ENCODE measurements at places on chromosomes 5 and 9.

GRCh38 chr5:99314721-99315120, 385.9 kb upstream of the CHD1 start:
- no peak for DNase-seq

DNA sequence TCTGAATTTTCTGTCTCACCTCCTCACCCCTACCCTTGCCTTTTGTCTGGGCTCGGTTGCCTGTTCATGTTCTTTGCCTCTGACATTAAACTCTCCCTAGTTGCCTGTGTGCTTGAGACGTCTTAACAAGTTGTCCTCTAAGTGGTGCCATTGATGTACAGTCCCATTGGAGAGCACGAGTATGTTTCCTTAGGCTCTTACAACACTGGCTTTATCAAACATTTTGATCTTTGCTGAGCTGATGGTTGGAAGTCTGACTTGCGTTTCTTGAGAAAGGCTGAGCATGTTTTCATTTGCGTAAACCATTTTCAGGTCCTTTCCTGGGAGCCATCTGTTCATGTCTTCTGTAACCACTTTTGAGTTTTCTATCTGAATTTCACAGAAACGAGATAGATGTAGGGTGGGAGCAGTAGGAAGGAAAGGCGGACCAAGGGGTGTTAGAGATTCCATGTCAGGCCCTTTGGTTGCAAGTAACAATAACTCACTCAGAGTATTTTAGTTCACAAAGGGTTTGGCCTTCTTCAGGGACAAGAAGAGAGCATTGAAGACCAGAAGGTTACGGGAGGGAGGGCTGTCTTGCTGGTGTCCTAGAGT, 35.4 kb downstream of the OTULIN start:
- no peak for DNase-seq

GRCh38 chr5:87765009-87765408, 352.3 kb upstream of the CCNH start:
- no peak for DNase-seq

GRCh38 chr5:87649455-87649854, 236.7 kb upstream of the CCNH start:
- DNase-seq = no peak

- DNase-seq = no peak
Observed at GRCh38 chr9:91407580-91408318, 15.9 kb downstream of the NFIL3 start.

GRCh38 chr5:163993126-163993525, 487.7 kb downstream of the MAT2B start:
- DNase-seq = no peak

GRCh38 chr9:86668488-86668887, 278.8 kb downstream of the GAS1 start:
- no peak for DNase-seq

GRCh38 chr5:157516626-157517325, 56.8 kb downstream of the NIPAL4 start:
- DNase-seq = no peak

DNA sequence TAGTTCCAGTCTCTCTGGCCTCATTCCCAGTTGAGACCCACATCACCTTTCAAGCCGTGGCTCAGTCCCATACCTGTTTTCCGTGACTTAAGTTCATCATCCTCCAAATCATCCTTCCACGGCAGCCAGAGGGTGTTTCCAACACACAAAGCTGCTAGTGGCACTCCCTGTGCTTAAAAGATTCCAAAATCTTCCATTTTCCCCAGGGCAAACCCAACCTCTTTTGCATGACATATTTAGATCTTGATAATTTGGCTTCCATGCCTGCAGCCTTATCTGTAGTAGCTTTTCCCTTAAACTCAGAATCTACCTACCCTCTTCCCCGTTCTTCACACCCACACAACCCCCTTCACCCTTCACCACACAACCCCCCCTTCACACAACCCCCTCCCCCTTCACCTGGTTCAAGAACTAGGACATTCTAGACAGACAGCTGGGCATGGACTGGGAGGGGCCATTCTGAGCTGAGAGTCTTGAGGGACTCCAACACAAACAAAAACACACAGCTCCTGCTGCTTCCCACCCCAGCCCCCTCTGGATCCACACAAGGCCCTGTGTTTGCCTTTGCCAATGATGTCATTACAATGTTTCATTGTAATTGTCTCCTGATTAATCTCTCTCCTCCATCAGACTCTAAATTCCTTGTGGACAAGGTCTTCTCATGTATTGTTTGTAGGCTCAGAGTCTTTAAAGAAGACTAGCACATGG, 268.2 kb downstream of the SH3GL2 start:
- DNase-seq = no peak

- DNase-seq = no peak
Observed at GRCh38 chr9:92616199-92616641, 53.7 kb downstream of the IPPK start.

DNA sequence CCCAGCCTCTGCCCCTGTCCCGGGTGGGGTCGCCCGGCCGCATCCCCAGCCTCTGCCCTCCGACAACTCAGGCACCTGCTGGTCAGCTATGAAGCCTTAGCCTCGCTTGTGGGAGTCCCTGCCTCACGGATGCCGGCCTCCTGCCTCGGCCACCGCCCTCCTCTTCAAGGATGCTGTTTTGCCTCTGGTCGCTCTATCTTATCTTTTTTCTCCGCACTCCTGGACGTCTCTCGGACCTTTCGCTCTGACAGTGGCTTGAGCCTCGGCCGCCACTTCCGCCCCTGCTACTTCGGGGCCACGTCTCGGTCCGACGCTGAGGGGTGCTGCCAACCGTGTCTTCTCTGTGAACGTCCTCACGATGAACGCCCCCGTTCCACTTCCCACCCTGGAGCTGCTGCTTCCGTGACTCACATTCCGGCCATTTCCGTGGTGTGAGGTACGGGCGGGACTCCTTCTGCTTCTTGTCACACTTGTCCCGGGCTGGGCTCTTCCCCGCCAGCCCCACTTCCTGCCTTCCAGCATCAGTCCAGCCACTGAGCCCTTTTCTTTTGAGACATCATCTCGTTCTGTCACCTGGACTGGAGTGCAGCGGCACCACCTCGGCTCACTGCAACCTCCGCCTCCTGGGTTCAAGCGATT, 26.3 kb downstream of the SLC9A3 start:
- no peak for DNase-seq

DNA sequence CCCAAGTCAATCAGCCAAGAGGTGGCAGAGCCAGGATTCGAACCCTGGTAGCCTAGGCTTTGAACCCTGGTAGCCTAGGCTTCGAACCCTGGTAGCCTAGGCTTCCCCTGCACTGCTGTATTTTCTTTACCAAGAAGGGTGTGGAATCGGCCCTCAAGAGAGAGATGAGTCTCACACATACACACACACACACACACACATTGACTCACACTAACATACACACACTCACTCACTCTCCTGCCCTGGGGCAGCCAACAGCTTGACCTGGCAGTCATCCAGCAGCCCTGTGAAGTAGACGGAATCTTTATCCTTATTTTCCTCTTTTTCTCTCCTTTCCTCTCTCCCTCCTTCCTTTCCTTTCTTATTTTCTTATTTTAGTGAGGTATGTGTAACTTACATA, 55.4 kb upstream of the RPL26L1 start:
- DNase-seq = no peak

- no peak for DNase-seq
Observed at GRCh38 chr5:28748446-28748845, 1710.1 kb upstream of the CDH9 start.

DNA sequence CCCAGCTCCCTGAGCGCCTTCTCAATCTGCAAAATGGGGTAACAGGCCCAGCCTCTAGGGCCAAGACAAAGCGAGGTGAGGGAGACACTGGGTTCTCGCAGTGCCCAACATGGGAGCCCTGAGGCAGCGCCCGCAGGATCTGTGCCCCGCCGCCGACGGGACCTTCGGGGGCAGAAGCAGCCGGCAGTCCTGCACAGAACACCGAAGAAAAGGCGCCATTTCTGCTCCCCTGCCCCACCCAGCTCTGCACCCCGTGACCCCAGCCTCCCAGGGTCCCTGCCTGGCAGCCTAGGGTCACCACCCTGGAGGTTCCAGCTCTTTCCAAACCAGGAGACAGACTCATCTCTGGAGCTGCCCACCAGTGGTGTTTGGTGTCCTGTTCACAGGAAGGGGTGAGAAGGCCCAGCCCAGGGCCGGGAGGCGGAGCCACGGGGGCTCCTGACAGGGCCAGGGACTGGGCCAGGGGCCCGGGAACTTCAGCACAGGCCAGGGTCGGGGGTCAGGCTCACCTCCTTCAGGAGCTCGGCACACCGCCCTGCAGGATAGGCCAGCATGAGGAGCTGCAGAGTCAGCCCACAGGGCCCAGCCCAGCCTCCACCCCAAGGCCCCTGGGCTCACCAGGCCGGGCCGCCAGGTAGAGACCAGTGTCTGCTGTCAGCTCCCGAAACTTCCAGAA, 3.3 kb downstream of the LCN8 start:
- no peak for DNase-seq

DNA sequence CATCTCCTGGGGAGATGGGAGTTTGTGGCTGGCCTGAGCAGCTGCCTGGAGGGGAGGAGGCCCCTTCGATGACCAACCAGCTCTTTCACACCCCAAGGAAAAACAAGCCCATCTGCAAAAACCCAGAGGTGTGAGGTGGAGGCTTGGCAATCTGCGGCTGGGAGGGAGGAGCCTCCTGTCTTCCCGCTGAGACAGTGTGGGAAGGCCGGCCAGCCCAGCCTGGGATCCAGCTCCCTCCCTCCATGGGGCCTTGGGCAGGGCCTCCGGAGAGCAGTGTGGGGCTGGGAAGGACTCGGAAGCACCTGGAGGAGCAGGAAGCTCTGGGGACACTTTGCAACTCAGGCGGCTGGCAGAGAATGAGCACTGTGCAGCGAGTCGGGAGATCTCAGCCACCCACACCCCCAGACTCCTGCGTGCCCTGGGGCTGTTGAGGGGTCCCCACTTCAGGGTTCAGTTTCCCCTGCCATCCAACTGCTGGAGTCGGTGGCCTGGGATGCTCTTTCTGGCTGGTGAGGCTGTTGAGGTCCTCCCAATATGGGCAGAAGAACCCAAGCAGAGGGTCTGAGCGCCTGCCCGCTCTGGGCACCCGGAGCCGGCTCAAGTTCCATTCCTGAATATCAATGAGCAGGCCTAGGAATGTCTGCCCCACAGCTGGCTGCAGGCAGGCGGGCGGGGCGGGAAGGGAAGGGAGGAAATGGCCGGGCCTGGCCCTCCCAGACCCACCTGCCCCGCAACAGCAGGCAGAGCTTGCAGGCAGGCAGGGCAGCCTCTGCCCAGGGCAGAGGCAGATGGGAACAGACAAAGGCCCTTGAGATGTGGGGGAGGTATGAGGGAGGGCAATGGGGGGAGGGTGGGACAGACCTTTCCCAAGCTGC, 101.1 kb downstream of the FGF18 start:
- DNase-seq = no peak

GRCh38 chr9:70478963-70479641, 64.6 kb upstream of the KLF9 start:
- DNase-seq = no peak

DNA sequence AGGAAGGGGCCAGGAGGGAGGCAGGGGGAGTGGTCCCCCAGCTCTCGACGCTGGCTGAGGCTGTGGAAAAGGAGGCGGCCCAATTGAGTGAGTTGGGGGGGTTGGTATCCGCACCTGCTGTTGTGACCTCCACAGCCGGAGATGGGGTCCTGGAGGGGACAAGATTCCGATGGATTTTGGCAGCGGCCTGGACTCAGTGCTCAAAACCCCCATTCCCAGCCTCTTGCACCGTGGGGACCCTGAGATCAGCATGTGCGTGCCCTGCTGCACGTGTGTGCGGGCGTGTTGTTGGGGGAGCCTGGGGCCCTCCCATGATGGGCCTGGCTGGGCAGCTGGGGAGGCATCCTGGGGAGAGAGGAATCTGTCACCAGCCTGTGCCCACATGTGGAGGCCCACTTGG, 15.0 kb downstream of the CNTFR start:
- no peak for DNase-seq

DNA sequence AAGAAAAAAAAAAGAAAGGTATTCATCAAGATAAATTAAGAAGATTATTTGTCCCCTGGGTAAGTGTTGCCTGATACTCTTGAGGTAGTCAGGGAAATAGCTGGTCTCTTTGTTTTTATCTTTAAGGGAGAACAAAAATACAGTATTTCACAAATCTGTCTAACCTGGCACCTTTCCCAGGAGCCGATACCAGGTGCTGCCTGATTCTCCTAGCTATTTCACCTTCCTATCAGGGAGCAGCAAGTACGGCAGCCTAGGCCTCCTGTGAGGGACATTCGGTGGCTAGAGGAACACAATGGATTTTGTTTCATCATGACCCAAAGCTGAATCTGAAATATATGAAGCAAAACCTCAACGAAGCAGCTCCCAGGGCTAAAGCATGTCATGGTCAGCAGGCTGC, 86.0 kb downstream of the TARS1 start:
- DNase-seq = no peak

GRCh38 chr5:96734871-96735325, 72.7 kb downstream of the CAST start:
- no peak for DNase-seq

- DNase-seq = no peak
Observed at GRCh38 chr5:143147383-143147782, 256.1 kb downstream of the NR3C1 start.

DNA sequence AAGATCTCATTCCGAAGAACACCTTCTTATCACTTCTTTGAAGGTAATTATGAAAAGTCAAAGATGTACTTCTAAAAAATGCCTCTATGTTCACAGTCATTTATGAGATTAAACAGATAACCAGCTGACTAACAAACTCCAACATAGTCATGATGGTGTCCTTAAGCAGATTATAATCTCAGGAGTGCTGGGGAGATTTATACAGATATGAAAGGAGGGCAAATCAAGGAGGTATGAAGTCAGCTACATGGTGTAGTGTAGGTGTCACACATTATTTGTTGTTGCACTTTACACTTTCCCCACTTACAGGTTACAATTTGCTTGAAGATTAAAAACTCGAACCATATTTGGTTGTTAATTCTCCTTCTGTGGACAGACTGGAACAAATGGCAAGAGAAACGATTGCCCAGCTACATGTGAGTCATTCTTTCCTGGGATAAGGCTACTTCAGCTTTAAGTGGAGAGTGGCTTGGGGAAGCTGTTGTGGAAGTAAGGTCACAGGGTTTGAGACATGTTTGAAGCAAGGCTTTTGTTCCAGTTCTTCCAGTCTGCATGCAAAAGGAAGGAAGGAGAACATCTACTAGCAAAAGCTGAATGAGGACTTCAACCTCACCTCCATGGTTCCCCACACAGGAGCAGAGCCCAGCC, 320.1 kb downstream of the ADGRV1 start:
- no peak for DNase-seq

DNA sequence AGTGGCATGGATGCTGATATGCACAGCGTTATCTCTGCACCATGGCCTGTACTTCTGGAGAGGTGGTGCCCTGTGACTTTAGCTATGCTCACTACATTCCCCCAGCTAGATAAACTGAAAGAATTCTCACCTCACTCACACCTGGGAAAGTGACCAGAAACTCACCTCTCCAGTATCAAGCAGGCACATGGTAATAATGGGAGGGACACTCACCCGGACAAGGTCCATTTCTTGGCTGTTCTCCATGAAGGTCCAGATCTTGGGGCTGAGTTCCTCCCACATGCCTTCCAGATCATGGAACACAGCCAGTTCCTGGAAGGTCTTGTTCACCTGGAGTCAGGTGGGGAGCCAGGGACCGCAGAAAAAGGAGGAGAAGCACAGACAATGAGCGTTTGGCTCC, 72.8 kb downstream of the NIPSNAP3B start:
- DNase-seq = no peak

- DNase-seq = no peak
Observed at GRCh38 chr5:108953940-108954339, 206.2 kb downstream of the FER start.

GRCh38 chr5:135641734-135642487, 63.1 kb upstream of the CXCL14 start:
- no peak for DNase-seq

GRCh38 chr9:97714435-97714834, 17.3 kb upstream of the XPA start:
- no peak for DNase-seq

Data from stimulated activated CD4-positive, alpha-beta T cell treated with anti-CD3 and anti-CD28 coated beads, Interleukin-12 subunit alpha, Interleukin-12 subunit beta, amount 100 ng/mL, for 4 hours (primary cell).